ENCODE measurements at places on chromosomes 2 and 18.

GRCh38 chr18:62327977-62328376, 2.9 kb downstream of the TNFRSF11A start:
- DNase-seq: no peak

GRCh38 chr18:8045884-8046281, 478.8 kb downstream of the PTPRM start:
- no peak for DNase-seq

- no peak for DNase-seq
These were observed 25.3 kb upstream of the SERTAD2 start for GRCh38 chr2:64678771-64679590.

GRCh38 chr2:212672186-212672585, 133.6 kb upstream of the ERBB4 start:
- DNase-seq: no peak

DNA sequence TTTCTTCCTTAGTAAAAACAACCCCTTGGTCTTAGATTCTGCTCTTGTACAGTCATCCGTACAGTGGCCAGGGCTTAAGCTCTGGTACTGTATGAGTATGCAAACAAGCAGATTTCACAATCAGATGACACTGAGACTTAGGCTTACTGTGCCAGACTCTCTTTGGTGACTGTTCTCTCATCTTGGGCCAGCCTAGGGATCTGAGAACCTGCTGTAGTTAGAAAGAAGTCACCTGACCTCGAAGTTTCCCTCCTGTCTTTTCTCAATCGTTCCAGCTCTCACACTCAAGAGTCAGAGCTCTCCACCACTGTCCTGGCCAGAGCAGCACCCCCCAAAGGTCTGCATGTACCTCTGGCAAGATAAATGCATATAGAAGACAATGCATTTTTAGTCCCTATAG, 63.2 kb downstream of the ZEB2 start:
- DNase-seq: no peak

- no peak for DNase-seq
These were observed 29.5 kb downstream of the SNTG2 start for GRCh38 chr2:980176-980575.

- no peak for DNase-seq
These were observed 423.1 kb downstream of the FIGN start for GRCh38 chr2:163312713-163313112.

GRCh38 chr2:191660575-191660974, 17.4 kb upstream of the NABP1 start:
- DNase-seq: no peak

DNA sequence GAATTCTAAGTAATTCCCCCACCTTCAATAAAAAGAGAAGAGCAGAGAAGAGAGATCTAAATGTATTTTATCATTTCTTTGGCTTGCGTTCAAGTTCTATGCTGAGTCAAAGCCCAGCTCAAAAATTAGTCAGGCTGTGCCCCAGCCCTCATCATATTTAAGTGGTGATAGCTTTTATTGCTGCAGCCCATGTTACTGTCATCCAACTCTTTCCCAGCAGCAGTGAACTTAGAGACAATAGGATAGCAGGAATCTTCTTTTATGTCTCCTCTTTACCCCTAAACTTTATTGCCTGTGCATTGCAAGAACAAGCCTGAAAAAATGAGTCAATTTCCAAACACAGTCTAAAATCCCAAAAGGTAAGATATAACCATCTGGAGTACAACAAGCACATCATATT, 1599.3 kb upstream of the PIK3C3 start:
- no peak for DNase-seq

GRCh38 chr2:236919209-236919608, 166.5 kb upstream of the COPS8 start:
- no peak for DNase-seq

- no peak for DNase-seq
These were observed 40.6 kb upstream of the MSTN start for GRCh38 chr2:190103144-190103543.

DNA sequence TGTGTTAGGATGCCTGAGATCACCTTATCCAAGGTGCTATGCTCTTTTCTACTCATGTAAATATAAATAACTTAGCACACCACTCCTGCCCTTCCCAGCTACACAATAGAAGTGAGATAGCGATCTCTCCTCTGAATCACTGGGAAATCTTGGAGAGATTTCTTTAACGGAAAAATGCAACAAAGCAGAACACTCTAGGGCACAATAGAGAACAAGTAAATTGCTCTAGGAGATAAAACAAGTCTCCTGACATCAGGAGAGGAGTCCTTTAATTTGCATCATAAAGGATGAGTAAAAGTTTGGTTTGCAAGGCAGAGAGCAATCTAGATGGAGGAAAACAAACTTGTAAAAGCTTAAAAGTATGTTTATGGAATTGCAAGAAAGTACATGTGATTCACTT, 224.1 kb downstream of the PAX3 start:
- DNase-seq: no peak

GRCh38 chr2:148814860-148815419, 60.1 kb upstream of the KIF5C start:
- DNase-seq: no peak

DNA sequence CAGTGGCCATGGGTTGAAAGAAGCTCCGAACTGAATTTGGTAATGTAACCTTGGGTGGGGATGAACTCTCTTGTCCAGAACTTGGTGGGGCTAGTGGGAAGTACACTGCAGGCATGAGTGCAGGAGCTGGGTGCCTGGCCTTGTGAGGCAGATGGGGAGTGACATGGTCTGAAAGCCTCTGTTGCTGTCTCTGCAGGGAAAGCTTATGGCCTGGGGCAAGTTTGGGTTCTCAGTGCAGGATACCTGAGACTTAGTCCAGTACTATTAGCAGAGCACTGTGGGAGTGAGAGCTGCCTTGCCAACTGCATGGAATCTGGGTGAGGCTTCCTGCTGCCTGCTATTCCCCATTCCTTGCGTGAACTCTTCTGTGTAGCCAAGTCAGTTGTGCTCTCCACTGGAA, 1620.9 kb upstream of the NXPH2 start:
- no peak for DNase-seq

DNA sequence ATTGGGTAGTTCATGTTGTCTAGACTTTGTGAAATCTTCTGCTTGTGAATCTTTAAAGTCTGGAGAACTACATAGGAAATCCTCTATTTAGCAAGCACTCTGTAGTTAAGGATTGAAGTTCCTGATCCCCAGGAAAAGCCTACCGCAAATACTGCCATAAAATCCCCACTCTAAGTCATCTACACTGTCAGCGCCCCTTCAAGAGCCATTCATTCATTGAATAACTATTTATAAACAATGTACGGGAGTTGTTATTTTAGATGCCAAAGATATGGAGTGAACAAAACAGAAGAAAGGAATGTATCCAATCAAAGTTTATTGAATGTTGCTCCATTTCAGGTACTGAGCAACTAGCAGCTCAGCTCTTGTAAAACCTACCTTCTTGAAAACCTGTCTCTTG, 36.5 kb upstream of the SLC39A10 start:
- no peak for DNase-seq

- DNase-seq: no peak
These were observed 55.7 kb downstream of the PAPOLG start for GRCh38 chr2:60811491-60812375.

DNA sequence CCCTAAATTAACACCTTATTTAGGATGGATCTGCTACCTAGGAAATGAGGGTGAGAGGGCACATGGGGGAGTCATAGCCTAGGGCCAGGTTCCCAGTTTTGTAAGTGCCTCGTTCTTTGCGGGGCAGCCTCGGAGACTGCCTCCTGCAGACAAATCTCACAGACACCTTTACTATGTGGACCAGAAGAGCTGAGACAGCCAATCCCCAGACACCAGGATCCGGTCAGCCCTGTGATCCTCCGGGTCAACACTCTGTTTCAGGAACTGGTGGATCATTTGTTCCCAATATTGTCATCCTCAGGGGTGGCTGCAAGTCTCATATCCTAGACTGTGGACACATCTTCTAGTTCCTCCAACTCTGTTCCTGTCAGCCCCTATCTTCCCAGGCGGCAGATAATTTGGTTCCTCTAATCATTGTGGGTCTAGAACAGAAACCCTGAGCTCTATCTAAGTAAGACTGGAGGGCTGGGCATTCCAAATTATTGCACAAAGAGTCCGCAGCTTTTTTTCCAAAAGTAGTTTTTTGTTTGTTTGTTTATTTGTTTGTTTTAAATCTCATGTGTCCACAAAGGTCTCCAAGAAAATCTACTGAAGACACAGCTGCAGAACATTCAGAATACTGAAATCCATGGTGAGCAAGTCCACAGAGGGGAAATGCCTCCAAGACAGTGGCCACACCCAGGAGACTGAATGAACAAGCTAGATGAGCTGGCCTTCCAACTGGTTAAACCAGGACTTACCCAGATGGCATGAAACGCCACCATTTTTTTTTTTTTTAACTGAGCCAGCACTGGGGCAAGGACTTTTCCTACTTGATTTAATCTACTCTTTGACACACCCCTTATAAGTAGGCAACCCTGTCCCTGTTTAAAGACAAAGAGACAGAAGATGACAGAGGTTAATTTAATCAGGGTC, 6.2 kb upstream of the GDF7 start:
- no peak for DNase-seq

DNA sequence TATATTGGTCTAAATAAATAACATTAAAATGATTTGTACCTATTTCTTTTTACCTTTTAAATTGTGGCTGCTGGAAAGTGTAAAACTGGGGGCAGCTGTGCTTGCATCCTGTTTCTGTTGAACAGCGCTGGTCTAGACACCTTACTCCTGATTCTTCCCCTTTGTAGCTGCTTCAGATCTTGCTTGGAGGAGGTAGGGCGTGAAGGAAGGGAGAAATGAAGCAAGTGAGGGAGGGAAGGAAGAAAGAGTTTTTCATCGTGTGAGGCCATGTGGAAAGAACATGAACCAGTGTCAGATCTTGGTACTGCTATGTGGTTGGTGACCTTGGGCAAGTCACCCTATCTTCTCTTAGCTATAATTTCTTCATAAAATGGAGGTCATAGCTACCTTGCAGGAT, 89.0 kb upstream of the SEC11C start:
- no peak for DNase-seq

DNA sequence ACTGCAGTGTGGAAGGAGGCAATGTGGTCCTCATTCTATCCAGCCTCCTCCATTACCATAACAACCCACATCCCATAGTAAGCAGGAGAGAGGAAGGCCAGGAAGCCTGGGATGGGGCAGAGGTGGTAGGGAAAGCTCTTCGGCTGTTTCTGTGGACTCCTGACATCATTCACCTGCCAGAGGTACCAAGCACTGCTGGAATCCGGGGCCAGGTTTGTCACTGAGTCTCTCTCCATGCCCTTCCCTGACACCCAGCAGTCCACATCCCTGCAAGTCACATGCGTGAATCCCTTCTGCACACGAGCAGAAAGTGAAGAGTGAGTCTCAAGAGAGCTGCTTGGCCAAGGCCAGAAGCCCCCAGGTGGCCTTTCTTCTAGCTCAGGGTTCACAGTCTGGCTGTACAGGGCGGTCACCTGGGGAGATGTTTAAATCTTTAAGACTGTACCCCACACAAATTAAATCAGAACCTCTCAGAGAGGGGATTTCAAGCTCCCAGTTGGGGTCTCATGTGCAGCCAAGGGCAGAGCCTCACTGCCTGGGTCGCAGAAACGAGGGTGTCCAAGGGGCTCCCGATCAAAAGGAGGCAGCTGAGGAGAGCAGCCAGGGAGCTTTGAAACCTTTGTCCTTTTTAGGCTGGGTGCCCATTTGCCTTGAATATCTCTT, 94.2 kb downstream of the ARMC9 start:
- DNase-seq: no peak

GRCh38 chr2:22944143-22944542, 440.8 kb upstream of the KLHL29 start:
- DNase-seq: no peak

DNA sequence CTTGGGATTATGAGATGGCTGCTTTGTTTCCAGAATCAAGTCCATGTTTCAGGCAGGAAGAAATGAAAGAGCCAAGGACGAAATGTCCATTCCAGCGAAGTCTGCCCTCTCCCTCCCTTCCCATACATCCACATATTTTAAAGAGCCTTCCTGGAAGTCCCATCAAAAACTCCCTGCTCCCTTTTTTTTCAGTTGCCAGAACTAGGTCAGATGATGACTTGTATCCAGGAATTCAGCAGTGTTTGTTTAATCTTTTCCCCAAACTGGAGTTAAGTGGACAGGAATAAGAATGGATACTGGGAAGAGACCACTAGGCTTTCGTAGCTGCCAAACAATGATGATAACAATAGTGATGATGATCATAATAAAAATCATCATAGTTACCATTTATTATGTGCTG, 198.7 kb downstream of the MEIS1 start:
- no peak for DNase-seq

DNA sequence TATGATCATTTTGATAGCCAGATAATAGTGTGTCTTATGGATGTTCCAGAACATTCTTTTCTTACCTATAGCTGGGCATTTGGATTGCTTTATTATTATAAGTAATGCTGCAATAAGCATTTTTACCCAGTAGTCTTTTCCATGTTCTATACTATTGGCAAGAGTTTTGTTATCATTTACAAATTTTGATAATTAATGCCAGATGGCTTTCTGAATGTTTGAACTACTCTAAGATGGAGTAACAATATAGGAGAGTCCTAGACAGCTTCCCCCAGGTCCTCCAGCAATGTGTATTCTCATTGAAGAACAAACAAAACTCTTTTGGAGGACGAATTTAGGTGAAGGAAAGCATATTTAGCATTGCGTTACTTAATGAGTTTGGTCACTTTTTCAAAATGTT, 73.0 kb downstream of the INPP4A start:
- no peak for DNase-seq

DNA sequence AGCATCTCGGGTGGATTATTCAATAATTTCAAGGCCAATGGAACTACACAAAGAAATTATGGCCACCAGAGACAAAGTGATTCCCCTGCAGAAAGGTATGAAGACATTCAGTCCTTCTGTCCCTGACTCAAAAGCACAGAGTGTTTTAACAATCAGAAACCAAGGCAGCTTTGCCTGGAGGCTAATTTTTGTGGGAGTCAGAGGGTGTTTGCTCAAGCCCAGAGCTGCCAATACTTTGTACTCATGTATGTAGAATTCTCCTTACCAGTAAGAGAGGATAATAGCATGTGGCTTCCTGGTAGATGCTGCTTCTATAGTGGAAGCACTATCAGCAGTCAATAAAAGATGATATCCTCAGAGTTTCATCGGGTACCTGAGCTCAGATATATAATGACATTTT, 178.4 kb downstream of the KCNE4 start:
- no peak for DNase-seq

DNA sequence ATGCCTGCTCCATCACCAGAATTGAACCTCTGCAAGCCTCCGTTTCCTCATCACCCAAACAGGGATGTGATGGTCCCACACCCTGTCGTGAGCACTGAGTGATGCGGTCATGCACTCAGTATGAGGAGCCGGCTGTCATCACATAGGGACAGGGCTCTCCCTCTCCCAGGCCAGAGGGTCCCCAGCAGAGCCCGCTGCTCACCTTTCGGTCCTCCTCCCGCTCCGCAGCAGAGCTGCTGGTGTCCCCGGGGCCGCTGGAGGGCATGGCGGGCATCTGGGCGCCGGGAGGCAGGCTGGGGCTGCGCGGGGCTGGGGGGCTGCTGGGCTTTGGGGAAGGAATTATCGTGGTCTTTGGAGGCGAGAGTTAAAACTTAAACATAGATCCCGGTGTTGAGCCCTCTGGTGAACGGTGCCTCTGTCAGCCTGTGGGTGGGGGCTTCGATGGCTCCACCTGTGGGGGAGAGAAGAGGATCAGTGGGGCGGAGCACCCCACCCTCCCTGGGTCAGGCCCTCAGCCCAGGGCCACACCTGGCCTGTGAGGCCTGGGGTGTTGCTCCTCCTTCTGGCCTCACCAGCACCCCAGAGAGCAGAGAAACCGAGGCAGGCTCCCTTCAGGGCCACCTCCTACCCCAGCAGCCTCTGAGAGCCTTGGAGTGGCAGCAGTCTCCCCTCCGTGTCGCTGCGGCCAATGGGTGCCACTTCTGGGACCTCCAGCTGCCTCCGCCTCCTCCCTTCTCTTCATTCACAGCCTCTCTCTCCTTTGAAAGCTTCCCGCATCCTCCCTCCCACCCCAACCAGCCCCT, 27.8 kb downstream of the DNMT3A start:
- DNase-seq: no peak
